ENCODE measurements at places on chromosomes 3 and 15. TPM values are rescaled to one million over a fixed set of nuclear protein-coding genes. Genes with fewer than 3 reads are reported as not detected.

Gene TTC14
- total RNA-seq, result 52.4 TPM

Gene SUCNR1
- total RNA-seq, result not detected

Gene NRG4
- total RNA-seq, result not detected

Gene MME
- not detected for total RNA-seq

Gene IGDCC3
- not detected for total RNA-seq

Gene GOLGA6B
- not detected for total RNA-seq

Gene DOCK3
- 1.7 TPM for total RNA-seq

Gene ACTC1
- not detected for total RNA-seq

Gene RIOX2
- 32.6 TPM for total RNA-seq

Gene PRR20G
- total RNA-seq, result not detected

Gene STARD9
- 2.5 TPM for total RNA-seq

Gene OTOL1
- not detected for total RNA-seq

Gene CD80
- 0.40 TPM for total RNA-seq

Gene CD276
- total RNA-seq, result 1.2 TPM

- DNase-seq, result no peak
These were observed 121.7 kb upstream of the DLG1 start for GRCh38 chr3:197420115-197420514.

DNA sequence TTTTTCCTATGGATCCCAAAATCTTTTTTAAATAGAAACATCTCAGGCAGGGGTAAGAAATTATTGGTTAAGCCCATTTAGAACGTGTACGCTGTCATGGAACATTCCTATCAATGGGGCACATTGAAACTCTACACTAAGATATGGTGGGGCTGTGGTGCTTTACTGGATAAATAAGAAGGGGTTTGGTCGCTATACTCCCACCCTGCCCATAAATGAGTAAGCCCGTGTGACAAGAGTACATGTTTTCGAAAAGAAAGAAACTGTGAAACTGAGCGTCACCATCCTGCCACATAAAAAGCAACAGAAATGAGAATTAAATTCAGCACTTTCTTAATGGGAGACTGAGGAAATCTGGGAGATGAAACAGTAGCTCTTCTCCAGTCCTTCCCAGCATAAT is 929.7 kb upstream of the CFAP20DC start:
- DNase-seq, result peak; percentile 59

GRCh38 chr15:96851613-96852012 is 521.1 kb downstream of the NR2F2 start:
- no peak for DNase-seq

DNA sequence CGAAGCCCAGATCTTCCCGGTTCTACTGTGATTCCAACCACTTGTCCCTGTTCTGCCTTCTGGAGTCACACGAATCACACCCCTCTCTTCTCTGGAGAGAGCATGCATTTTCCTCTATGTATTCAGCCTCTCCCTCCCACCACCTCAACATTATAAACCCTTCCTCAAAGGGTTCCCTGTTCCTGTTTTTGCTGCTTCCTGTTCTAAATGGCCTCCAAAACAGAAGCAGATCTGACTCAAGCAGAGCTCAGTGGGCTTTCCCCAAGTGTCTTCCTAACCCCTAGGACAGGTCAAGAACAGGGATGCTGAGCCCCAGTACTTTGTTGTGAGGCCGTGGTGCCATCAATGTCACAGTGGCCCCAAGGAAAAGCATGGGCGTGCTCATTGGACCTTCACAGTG is 75.7 kb upstream of the ARNT2 start:
- DNase-seq, result no peak

GRCh38 chr3:193868590-193868989 is 267.4 kb upstream of the HES1 start:
- DNase-seq, result no peak

GRCh38 chr3:188242436-188243123 is 88.6 kb downstream of the LPP start:
- DNase-seq, result no peak

DNA sequence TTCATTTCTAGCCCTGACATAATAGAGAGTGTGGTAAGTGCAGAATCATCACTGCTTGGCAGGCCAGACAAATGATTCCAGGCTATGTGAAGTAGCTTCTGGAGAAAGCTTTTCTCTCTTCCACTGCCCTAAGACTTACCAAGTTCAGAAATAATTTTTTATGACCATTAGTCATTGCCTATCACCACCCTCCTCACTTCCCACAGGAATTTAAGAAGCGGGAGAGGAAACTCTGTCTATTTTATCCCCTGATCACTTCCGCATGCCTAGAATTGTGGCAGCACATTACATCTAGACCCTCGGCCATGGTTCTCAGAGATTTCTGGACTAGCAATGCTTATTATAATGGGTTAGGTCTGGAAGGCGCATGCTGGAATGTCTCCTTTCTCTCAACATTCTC is 397.8 kb upstream of the NR2F2 start:
- DNase-seq, result no peak

- no peak for DNase-seq
These were observed 18.3 kb upstream of the SEMA3F start for GRCh38 chr3:50136714-50137405.

- no peak for DNase-seq
These were observed 507 bp upstream of the JMJD7 start for GRCh38 chr15:41827290-41827879.

GRCh38 chr3:38811822-38812221 is 4.2 kb downstream of the SCN10A start:
- no peak for DNase-seq

- DNase-seq, result no peak
These were observed 54.5 kb upstream of the TBL1XR1 start for GRCh38 chr3:177251755-177252154.

GRCh38 chr3:148372206-148372875 is 325.4 kb upstream of the AGTR1 start:
- DNase-seq, result no peak

GRCh38 chr3:162437480-162437879 is 940.9 kb downstream of the OTOL1 start:
- no peak for DNase-seq

DNA sequence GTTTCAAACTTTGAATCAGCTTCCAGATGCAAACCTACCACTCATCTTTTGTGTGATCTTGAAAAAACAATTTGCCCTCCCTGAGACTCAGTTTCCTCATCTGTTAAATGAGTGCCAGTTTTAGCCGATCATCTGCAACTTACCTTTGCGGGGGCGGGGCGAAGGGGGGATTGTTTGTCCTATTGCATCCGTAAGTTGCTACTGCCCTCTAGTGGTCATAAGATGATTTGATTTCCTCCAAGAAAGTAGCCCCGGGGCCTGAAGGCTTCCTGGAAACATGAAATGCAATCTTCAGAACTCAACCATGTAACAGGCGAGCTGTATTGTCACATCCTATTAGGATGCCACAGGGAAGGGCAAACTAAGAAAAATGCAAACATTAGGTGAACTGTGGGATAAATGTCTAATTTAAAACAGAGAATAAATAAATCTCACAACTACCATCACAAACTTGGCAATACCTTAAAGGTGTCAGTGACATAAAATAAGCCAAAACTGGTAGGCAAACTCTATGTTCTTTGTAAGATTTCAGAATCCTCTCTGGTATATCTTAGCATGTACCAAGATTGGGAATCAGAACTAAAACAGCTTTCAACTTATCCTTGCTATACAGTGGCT is 63.5 kb upstream of the CLDN18 start:
- peak; percentile 51 for DNase-seq

- no peak for DNase-seq
These were observed 48.9 kb upstream of the ZDHHC23 start for GRCh38 chr3:113898892-113899291.

- DNase-seq, result no peak
These were observed 29.3 kb downstream of the SPSB4 start for GRCh38 chr3:141080431-141080830.

DNA sequence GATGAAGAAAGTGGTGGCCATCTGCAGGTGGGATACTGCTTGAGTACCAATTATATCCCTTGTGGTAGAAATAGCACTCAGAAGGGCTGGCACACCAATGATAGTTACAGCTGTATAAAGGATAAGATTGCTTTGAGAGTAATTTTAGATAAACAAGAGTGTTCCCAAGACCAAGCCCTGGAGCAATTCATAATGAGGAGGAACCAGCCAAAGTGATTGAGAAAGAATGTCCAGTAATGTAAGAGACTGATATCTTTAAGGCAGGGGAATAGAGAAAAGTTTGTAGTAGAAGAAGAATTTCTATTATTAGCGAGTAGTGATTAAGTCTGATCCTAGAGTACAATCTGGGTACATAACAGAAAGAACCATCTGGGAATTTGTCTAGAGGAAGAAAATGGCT is 945.1 kb downstream of the OTOL1 start:
- DNase-seq, result no peak

DNA sequence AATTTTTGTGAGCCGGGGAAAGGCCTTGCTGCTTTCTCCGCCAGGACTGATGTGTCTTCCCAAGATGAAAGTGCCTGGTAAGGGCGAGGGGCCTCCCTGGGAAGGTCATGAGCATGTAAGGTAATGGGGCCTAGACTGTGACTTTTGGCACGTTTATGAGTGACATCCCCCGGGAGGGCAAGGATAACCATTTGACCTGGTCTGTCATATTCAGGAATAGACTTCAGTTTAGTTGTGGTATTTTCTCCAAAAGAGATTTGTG is 631 bp upstream of the CNBP start:
- DNase-seq, result peak; percentile 24

DNA sequence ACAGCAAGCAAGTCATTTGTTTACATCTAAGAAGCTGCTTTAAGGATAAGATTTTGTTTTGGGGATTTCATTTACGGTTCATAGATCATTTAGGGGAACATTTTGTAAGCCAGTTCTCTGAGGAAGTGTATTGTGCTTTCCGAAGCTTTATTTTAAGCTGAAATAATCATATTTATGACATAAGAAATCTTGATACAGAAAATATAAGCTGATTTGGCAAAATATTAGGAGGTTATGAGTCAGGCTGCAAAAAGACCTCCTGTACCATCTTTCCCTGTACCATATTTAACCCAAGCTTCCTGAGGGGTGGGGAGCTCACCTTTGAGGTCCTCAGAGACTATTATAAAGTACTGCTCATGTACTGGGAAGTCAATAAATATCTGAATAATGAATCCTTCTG is 8.1 kb upstream of the EIF4E3 start:
- no peak for DNase-seq

DNA sequence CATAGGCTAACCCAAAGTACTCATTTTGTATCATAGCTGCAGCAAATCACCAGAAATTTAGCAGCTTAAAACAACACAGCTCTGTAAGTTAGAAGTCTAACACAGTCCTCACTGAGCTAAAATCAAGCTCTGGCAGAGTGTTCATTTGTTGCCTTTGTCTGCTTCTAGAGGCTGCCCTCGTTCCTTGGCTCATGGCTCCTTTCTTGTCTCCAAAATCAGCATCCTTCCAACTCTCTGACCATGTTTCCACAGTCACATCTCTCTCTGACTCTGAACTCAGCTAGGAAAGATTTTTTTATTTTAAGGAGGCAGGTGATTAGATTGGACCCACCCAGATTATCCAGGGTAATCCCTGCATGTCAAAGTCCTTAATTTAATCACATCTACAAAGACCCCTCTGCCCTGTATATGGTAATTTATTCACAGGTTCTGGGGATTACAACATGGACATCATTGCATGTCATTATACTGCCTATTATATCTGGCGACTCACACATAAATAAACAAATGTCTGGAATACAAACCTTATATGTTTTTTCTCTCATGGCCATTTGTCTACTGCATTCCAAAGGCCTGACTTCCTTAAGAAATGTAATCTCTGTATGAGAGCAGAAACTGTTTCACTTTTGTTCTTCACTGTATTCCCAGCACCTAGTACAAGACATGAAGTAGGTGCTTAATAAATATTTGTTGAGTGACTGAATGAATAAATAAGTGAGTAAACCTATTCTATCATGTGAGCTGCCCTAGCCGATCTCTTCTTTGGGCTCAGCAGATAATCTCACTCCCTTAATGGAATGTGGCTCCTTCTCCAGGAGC is 15.1 kb upstream of the UACA start:
- DNase-seq, result no peak

DNA sequence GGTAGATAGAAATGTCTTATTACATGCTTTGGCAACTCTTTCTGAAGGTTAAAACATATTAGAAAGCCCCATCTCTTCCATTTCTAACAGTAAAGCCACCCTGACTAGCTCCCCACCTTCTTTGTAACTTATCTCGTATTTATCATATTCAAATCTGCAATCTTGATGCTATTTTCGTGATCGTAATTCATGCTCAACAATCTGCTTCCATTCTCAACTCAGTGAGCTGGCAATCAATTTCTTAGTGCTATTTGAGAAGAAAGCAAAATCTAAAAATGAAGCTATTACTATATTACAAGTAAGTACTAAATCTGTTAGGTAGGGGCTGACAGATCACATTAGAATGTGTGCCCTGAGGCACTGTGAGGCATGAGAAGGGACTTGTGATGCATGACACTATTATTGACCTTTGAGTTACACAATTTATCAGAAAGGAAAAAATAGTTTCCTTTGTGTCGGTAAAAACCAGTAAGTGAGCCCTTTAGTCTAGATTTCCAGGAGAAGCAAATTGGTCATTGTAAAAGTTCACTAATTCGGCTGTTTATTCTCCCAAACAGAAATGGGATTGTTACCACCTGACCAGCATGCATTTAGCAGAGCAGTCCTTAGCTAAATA is 379.7 kb upstream of the CNTN6 start:
- DNase-seq, result no peak

- DNase-seq, result no peak
These were observed 105.7 kb downstream of the SNRPN start for GRCh38 chr15:25060472-25060803.

GRCh38 chr3:37994639-37994972 is 4.0 kb downstream of the VILL start:
- peak; percentile 36 for DNase-seq

DNA sequence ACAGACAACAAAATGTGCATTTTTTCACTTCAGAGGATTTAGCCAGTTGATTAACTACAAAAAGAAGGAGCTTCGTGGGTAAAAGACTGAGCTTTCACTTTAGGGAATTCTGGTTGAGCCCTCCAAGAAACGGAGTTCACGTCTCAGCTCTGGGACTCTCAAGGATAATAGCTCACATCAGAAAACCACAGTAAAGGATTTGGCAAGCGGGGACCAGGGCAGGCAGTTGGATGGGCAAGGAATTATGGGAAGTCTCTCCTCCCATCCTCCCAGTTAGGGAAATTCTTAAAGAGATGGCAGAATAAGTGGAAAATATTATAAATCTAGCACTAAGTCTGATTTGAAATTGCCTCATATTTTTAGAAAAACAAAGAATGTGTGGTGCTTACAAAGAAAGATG is 188.3 kb upstream of the EOMES start:
- DNase-seq, result no peak

GRCh38 chr3:58962816-58963215 is 87.0 kb downstream of the CFAP20DC start:
- no peak for DNase-seq

GRCh38 chr3:70150599-70150998 is 151.1 kb downstream of the SAMMSON start:
- DNase-seq, result no peak

- no peak for DNase-seq
These were observed 226.6 kb downstream of the ABHD5 start for GRCh38 chr3:43917361-43917760.

- no peak for DNase-seq
These were observed 20.2 kb upstream of the KIF23 start for GRCh38 chr15:69393831-69394491.

DNA sequence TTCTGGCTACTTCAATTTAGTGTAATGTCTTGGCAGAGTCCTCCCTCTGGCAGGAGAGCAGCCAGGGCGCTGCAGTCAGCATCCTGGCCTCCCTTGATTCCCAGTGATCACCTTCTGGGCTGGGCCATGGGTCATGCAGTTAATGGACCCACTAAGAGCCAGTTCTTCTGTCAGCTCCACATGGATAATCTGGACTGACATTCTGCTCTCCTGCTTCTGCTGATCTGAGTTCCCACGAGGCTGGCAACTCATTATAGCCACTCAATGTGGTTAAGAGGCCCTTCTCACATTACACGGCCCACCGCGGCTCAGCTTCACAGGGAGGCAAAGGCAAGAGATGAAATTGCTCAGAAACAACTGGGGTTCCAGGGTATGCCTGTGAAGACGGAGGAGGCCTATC is 94.0 kb downstream of the WDR76 start:
- DNase-seq, result no peak
